Kasumi-1 (cell line): ENCODE measurements at places on chromosomes 2 and 18.
A peak's percentile ranks its signal among the peaks of the same experiment; 100 is the strongest.

DNA sequence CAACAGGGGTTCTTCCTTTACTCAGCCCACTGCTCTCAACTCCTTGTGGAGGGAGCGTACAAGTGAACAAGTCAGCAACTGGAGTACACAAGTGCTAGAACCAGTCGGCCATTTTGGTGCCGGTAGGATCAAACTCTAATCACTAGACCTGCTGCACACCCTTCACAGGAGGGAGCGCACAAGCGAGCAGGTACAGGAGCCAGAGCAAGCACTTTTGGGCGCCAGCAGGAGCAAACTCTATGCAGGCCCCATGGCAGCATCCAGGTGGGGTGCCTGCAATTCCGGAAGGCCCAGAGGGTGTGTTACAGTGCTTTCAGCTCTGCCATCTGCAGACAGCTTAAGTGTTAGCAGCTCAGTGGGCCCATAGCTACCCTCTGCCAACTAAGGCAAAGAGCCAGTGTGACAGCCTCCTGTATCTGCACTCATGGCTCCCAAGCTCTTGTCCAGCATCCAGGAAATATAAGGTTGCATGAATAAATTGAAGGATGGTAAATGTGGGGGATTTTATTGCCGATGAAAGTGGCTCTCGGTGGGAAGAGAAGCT, 426.1 kb downstream of the DCC start:
- DNase-seq, result no peak

- no peak for DNase-seq
Measured at GRCh38 chr2:191912764-191913163, 65.9 kb upstream of the CAVIN2 start.

DNA sequence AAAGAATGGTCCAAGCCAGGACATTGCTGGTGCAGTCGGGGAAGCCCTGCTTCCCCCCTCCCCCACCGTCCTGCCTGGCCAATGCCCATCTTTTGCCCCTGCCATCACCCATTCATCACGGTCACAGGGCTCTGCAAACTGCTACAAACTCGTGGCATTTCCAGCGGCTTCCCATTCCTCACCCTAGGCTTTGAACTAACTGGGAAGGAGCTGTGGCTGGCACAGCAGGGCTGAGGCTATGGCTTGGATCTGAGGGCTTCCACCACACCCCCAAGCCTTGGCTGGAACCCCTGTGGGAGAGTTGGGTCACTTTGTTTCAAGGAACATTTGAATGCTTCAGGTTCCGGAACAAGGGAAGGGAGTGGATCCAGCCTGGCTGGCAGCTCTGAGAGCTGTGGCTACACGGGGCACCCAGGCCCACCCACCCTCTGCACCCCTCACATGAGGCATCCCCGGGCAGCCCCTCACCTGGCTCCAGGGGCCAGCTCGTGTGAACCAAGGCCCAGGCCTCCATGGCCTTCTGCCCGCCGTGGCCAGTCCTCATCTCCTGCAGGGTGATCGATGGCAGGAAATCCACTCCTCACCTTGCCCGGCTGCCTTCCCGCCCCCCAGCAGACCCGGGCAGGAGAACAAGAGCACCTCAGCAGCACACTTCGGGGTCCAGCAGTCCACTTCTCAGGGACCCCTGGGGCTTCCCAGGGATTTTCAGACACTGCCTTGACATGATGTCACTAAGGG, 58.8 kb upstream of the OTOS start:
- DNase-seq, result no peak

DNA sequence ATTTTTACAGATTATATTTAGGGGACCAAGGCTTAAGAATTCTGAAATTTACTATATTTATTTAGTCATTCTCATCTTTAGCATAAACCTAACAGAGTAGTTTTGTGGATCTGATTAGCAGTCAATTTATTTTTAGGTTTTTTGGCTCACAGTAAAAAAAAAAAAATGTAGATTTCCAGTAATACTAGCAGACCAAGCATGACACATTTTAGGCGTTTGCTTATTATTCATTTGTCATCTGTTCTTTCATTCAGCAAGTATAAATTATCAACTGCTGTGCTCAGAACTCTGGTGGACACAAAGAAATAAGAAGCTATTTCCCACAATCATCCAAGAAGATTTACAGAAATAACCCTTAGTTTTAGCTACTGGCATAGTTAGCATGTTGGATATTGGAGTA, 20.6 kb downstream of the PDE1A start:
- no peak for DNase-seq

DNA sequence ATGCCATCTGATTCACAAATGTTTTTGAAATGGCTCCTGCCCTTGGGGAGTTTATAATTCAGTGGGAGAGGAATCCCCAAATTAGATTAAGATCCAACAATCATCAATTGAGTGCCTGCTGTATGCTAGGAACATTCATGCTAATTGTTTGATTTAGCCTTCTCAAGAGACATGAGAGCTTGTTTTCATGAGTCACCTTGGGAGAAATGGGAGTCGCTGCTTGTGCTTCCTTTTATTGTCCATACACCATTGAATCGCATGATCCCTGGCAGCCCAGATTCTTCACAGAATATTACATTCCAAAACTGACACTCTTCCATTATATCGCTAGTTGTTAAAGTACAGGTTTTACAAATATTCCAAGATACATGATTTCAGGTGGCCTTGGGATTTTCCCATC, 106.0 kb upstream of the MAP3K20 start:
- no peak for DNase-seq

- DNase-seq, result no peak
Measured at GRCh38 chr2:42768706-42769256, 4.8 kb upstream of the OXER1 start.

GRCh38 chr2:26144031-26144430, 28.9 kb upstream of the GAREM2 start:
- DNase-seq, result peak; percentile 40

GRCh38 chr2:201962774-201963562, 70.7 kb upstream of the FZD7 start:
- DNase-seq, result no peak

DNA sequence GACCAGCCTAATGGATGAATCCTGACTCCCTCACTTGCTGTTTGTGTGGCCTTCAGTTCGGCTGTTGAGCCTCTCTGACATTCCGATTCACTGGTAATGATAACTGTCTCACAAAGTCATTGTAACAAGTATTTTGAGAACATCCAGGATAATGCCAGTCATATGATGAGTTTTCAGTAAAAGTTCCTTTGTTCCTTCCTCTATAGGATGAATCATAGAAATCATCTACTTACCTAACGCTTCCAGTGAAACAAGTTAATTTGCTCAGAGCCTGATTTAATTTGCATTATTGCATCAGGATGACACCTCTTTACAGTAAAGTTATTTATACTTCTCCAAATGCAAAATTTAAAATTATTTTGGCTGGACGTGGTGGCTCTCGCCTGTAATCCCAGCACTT, 32.0 kb downstream of the RAB31 start:
- DNase-seq, result no peak

DNA sequence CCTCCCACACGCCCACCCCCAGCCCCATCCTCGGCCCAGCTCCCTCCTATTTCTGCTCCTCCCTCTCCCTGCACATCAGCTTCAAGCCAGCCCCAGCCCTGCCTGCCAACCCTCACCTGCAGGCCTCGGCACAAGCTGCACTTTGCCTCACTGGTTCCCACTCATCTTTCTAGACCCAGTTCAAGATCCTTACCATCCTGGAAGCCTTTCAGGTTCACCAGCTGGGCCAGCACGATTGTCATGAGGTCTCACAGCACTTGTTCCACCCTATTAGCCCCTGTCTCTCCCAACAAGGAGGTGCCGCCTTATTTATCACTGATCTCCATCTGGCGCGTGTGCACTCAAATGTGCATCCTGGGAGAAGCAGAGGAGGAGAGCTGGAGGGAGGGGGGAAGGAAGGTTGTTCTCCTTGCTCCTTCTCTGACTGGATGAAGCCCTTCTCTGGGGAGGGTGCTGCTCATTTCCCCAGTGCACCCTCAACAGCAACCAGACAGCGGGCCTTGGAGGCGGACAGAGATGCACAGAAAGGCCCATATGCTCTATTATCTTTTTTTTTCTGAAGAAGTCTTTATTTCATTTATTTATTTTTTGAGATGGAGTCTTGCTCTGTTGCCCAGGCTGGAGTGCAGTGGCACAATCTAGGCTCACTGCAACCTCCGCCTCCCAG, 15.5 kb upstream of the BIN1 start:
- no peak for DNase-seq

DNA sequence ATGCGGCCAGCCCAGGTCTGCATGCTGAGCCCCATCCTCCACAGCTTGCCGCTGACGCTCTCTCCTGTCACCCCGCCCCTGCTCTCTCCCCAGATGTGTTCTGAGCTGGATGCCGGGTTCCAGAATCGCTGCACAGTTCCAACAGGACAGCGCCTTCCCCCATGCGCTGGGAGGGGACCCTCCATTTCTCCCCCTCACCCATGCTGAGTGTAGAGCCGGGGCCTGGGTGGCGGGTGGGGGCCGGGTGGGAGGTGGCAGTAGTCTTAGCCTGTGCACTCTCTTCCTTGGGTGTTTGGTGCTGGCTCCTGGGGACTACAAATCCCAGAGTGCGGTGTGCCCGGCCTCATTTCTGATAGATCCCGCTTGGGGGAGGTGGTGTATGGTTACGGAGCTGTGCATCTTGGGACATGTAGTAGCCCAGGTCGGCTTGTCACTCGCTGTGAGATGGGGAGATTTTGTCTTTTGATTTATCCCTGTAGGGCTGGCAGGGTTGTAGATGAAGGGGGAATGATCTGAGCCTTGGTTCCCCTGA, 6.8 kb downstream of the DNAJB2 start:
- no peak for DNase-seq

DNA sequence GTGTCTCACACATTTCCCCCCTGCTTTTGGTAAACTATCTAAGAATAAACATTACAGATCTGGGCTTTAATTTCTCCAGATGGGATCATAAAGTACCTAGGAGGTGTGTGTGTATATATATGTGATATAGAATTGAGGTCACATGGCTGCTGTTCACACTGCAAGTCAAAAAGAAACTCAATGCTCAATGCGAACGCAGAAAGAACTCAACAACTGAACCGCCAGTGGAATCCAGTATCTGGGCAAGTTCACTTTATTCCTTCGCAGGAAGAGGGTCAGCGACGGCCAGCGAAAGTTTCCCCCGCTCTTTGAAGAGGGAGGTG, 17.7 kb downstream of the POU3F3 start:
- DNase-seq, result no peak

DNA sequence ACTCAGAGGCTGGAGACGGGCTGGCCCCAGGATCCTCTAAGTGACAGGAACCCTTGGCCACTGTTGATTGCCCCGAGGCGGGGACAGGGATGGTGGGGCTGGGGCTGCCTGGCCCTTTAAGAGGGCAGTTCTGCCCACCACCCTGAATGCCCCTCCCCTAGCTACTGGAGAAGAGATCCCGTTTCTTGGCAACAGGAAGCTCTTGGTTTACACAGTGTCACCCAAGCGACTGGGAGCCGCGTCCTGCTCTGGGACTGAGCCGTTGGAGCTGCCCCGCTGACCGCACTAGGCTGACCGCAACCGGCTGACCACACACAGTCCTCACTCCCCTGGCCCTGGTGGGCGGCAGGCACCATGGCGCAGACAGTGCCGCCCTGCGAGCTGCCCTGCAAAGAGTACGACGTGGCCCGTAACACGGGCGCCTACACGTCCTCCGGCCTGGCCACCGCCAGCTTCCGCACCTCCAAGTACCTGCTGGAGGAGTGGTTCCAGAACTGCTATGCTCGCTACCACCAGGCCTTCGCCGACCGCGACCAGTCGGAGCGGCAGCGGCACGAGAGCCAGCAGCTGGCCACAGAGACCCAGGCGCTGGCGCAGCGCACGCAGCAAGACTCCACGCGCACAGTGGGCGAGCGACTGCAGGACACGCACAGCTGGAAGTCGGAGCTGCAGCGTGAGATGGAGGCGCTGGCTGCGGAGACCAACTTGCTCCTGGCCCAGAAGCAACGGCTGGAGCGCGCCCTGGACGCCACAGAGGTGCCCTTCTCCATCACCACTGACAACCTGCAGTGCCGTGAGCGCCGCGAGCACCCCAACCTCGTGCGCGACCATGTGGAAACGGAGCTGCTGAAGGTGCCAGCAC, at the start of gene TEKT4:
Gene TEKT4 (plus strand): TSS at position 205 of the 862 bp plus-strand sequence. CDS start 150 bp downstream, at position 355.
- peak; percentile 13 for DNase-seq

GRCh38 chr2:168602379-168602778, 146.3 kb downstream of the CERS6 start:
- no peak for DNase-seq

DNA sequence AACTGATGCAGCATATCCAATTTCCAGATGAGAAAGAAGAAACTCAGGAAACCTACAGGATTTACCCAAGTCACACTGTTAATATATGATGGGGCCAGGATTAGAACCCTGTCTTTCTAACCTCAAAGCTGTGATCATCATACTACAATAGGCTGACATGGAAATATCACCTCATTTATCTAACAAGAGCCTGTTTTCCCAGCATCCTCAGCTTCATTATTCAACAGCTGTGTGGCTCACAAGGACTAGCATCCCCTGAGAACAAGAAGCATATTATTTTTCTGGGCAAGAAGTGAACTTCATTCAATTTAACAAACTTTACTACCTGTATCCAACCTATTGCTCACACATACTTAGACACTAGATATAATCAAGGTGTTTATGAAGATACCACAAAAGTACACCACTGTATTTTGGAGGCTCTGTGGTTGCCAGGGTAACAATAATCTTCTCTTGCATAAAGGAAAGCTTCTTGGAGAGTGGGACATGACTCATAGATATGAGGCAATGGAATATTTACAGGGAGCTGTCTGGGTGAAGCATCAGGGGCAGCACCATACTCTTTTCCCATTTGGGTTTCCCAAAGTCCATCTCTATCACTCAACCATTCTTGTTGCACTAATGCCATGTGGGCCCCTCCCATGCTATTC, 218.2 kb downstream of the RAD51AP2 start:
- no peak for DNase-seq

GRCh38 chr2:157190151-157190550, 67.4 kb upstream of the GALNT5 start:
- DNase-seq, result no peak

- peak; percentile 22 for DNase-seq
Measured at GRCh38 chr2:4420032-4420431, 716.7 kb downstream of the DCDC2C start.

- DNase-seq, result no peak
Measured at GRCh38 chr2:82062463-82062862, 1757.9 kb upstream of the LRRTM1 start.

DNA sequence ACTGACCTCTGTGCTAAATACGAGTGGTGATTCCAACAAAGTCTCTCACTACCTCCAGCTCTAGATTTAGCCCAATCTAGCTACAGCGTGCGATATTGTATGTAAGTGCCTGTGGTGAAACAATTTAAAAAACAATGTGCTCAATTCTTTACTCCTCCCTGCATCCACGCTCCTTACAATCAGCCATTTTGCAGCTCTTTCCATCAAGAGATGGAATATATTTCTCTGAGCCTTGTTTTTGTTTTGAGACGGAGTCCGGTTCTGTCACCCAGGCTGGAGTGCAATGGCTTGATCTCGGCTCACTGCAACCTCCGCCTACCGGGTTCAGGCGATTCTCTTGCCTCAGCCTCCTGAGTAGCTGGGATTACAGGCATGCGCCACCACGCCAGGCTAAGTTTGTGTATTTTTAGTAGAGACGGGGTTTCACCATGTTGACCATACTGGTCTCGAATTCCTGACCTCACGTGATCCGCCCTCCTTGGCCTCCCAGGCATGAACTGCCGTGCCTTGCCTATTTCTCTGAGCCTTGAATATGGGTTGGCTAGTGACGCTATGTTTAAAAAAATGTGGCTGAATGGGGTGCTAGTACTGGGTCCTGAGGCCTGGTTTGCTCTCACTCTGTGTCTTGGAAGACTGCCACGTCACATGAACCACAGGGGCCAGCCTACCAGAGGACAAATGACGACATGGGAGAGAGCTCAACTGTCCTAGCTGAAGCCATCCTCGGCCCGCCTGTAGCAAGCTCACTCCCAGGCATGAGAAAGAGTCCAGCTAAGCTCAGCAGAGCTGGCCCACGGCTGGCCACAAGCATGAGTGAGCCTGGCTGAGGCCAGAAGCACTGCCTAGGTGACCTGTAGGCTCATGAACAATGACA, 14.8 kb downstream of the WDFY1 start:
- no peak for DNase-seq
